Stimulated activated CD4-positive, alpha-beta T cell treated with anti-CD3 and anti-CD28 coated beads, Interleukin-12 subunit alpha, Interleukin-12 subunit beta, amount 100 ng/mL, for 4 hours (primary cell): ENCODE measurements at places on chromosomes 2 and 18.
A peak's percentile ranks its signal among the peaks of the same experiment; 100 is the strongest.

- DNase-seq: no peak
Measured at GRCh38 chr2:102703305-102703704, 58.5 kb upstream of the TMEM182 start.

- DNase-seq: no peak
Measured at GRCh38 chr18:3250237-3251107, 2.9 kb downstream of the MYL12A start.

GRCh38 chr2:37344453-37345361 lies at the start of gene QPCT:
Gene QPCT (plus strand): TSS chr2:37344630. CDS start chr2:37344732, 102 bp downstream.
- DNase-seq: peak; percentile 43

- no peak for DNase-seq
Measured at GRCh38 chr2:221518201-221518934, 53.7 kb downstream of the EPHA4 start.

DNA sequence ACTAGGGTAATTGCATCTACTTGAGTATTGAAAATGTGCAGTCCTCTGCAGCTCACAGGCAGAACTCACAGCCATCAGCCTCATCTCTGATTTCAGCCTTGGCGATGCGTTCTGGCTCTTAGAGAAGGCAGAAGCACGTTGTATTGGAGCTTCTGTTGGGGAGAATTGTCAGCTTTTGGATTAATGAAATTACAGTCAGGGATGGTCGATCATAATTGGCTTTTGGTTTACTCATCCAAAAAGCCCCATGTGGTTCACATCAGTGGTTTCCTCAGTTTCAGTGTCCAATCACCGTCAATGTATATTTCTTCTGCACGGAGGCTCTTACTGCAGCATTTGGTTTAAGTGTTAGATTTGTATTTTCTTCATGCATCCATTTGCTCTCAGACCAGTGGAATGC lies 218.5 kb upstream of the SOX11 start:
- DNase-seq: no peak

DNA sequence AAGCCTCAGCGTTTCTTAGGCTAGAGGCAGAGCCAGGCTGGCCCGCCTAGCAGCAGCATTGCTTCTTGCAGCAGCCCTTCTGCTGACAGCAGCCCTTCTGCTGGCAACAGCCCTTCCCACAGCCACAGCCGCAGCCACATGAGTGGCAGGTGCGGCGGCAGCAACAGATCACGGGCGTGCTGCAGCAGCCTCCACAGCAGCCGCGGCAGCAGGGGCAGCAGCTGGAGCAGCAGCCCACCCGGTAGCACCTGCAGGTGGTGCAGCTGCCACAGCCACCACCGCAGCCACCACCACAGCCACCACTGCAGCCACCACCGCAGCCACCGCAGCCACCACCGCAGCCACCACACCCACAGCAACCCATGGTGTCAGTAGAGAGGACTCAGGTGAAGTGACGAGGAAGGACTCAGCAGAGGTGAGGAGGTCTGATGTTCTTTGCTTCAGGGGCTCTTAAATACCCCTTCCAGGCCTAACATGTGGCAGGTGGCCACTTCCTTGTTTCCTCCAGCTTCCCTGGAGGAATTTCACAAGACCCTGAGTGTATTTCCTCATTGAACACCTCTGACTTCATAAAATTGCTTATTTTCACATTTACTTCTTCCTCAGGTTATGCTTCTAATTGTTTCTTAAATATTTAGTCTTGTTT lies at the start of gene SCYGR6:
SCYGR6 (minus strand) TSS at position 364 of the 646 bp plus-strand sequence; CDS start at position 364, 0 bp downstream.
- no peak for DNase-seq

DNA sequence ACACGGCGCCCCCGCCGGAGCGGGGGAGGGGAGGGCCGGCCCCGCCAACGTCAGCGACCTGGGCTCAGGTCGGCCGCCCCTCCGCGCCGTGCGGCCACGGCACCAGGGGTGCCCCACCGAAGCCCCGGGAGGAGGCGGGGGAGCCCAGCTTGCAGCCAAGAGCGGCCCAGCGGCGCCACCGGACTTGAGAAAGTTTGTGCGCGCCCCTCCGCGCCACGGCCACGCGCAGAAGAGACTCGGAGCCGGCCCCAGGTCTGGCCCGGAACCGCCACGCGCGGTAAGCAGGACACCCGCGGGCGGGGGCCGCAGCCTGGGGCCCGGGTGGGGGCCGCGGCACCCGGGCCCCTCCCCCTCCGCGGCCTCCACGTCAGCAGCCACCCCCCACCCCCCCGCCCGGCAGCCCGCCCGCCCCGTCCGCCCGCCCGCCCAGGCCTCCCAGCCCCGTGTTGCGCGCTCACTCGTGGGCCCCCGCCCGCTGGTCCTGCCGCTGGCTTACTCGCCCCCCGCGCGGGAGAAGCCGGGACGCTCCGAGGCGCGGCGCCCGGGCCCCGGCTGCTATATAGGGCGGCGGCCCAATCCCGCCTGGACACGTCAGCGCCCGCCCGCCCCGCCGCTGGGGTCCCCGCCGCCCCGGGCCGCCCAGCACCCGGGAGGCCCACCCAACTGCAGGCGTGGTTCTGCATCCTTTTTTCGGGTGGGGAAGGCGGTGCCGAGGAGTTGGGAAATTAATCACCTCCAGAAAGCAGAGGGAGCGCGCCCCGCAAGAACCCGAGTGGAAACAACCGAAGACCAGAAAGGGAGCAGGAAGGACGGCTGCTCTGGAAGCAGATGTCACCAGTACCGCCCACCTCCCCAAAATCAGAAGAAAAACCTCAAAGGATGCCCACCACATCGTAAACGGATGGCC lies 42.9 kb downstream of the HDLBP start:
- DNase-seq: peak; percentile 56

DNA sequence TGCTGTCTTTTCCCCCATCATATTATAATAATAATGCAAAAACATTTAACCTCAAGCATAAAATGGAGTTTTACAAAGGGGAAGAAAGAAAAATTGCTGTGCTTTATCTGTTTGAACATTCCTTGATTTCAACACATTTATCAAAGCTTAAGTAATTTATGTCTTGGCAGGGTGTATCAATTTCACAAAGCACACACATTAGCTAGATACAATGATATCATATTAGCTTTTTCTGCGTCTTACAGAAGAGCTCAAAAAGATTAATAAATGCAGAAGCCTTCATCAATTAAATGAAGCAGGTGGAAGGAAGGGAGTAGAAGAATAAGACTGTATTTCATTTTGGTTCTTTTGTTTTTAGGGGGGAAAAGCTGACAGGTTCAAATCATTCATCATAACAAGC lies 103.0 kb downstream of the NXPH2 start:
- DNase-seq: no peak

- no peak for DNase-seq
Measured at GRCh38 chr18:34386803-34387202, 162.1 kb upstream of the NOL4 start.

GRCh38 chr2:55877087-55877436 lies 46.5 kb downstream of the EFEMP1 start:
- DNase-seq: no peak

DNA sequence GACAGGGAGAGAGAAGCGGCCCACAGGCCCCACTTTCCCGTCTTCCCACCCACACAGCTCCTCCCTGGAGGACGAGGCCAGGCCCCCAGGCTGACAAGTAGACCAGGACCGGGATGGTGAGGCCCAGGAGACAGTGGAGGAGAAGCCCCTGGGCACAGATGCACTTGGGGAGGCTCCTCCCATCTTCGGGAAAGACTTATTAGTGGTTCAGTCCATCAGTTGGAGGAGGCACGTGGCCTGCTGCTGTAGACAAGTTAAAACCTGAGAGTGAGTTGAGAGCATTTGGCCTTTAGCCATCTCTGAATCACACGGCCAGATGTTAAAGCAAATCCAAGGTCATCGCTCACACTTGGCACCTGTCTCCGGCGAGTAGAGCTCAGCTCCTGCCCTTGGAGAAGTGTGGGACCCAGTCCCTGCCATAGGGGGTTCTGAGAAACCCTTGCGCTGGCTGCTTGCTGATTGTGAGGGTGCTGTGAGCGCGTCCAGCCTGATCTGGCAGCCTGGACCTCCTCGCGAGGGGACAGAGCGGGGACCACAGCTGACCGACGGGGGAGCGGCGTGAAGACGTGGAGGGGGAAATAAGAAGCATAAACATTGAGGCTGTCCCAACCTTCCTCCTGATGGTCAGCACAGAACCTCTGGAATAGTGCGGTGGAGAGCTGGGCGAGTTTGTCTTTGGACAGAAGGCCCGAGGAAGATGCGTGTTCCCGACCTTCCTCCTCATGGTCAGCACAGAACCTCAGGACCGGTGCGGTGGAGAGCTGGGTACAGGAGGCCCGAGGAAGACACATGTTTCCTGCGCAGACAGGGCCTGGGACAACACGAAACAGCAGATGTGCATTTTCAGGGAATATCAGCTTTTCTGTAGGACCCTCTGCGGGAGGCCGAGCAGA lies 24.7 kb upstream of the ALLC start:
- DNase-seq: no peak

DNA sequence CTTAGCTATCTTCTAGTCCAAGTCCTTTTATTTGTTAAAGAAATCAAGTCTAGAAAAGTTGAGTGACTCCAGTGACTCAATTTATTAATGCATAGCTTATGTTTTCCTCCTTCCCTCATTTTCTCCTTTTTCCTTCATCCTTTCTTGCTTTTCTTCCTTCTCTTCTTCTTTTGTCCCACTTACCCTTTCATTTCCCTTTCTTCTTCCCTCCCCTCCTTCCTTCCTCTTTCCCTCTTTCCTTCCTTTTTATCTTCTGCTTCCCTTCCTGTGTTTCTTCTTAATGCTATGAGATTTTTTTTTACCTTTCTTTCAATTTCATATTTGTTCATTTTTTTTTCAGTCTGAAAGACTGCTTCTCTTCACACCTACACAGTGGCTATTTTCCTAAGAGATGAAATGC lies 555.5 kb downstream of the PIK3C3 start:
- no peak for DNase-seq

GRCh38 chr2:43887176-43887575 lies 48.4 kb downstream of the ABCG8 start:
- DNase-seq: no peak

DNA sequence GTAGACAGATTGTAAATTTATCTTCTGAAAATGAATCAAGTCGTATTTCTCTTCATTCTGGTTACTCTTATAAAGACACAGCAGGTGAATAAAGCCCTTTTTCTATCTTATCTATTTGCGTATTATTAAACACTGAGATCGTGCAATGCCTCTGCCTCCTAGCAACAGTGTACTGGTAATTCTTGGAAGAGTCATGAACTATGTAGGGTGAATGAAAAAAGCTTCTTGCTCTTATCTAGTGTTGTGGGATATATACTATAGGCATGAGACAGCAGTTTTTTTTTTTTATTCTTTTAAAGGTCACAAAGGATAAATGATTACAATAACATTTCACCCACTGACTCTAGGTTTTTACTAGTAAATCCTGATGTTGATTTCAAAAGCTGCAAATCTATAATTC lies 324.2 kb downstream of the PDE11A start:
- DNase-seq: no peak

DNA sequence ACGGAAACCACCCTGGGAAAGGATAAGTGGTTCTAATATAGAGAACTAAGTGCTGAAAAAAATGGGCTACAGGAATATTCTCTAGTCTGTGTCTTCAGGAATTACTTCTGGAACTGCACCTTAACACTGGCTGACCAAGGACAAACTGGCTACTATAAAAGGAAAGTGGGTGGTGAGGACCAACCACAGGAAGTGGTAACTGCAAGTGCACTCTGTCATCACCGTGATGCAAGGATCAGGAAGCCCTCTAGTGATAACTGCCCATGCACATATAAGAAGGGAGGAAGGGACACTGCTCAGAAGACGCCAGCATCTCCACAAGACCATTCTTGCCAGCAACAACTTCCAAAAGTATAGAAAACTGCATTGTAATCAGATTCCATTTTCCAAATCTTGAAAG lies 424.4 kb upstream of the RGPD4 start:
- no peak for DNase-seq

DNA sequence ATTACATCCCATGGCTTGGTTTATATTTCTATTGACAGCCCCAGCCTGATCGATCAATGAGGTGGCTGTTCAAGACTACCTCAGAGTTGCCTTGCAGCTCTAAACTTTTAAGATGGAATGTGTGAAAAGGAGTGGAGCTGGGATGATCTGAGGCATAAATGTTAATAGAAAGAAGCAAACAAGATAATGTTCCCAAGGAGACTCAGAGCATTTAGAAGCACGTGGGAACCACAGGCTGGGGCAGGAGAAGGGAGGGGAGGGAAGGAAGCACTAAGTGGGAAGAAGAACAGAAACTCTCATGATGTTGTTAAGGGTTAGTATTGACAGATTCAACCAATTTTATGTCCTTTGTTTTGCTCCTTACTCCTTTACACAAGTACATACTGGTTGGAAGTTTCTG lies 28.8 kb upstream of the LRATD1 start:
- DNase-seq: no peak
